PC-9 (cell line): ENCODE measurements at places on chromosomes 2 and 18.

- DNase-seq, result no peak
These were observed 730 bp downstream of the ODC1 start for GRCh38 chr2:10447300-10447894.

GRCh38 chr2:8190279-8190678 is 491.6 kb upstream of the ID2 start:
- no peak for DNase-seq

- DNase-seq, result no peak
These were observed 45.6 kb upstream of the GALNT3 start for GRCh38 chr2:165839610-165840009.

DNA sequence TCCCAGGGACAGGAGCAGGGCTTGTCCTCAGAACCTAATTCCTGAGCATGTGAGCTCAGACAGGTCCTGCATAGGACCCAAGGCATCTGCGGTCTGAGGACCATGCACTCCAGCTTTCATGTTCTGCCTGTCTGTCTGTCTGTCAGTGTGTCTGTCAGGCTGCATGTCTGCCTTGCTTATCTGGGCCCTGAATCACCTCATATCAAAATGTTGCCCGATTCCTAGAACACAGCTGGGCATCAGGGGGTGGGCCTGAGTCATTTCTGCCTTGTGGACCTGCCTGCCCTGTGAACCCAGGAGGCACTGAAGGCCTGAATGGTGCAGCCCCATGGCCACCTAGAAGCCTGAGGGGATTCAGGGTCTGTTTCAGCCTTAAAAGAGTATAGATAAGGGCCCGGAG is 22.1 kb downstream of the INHBB start:
- DNase-seq, result no peak

GRCh38 chr2:97747285-97747684 is 33.9 kb downstream of the ZAP70 start:
- no peak for DNase-seq
